ENCODE measurements at places on chromosomes 5 and 9.

GRCh38 chr9:81591791-81592190, 97.6 kb downstream of the TLE1 start:
- DNase-seq: no peak

GRCh38 chr9:115999498-115999897, 154.1 kb upstream of the PAPPA start:
- DNase-seq: no peak

- no peak for DNase-seq
Measured at GRCh38 chr9:116420993-116421538, 266.0 kb upstream of the TRIM32 start.

- no peak for DNase-seq
Measured at GRCh38 chr5:5421149-5421960, 1.1 kb upstream of the ICE1 start.

DNA sequence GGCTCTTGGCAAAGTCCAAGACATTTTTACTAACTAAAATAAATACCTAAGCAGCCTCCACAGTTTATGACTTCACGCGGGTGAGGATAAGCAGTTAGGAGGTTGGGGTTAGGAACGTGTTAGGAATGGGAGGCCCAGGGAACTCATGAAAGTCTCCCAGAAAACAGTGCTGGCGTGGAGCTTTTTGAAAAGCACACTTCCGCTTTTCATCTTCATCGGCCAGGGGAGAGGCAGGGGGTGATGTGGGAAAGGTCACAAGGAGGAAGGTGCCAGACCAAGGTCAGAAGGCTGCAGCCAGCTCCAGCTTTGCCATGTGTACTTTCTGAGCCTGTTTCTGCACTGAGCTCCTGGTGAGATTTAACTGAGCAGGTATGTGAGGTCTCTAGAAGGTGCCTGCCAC, 149.0 kb downstream of the PHF2 start:
- no peak for DNase-seq

DNA sequence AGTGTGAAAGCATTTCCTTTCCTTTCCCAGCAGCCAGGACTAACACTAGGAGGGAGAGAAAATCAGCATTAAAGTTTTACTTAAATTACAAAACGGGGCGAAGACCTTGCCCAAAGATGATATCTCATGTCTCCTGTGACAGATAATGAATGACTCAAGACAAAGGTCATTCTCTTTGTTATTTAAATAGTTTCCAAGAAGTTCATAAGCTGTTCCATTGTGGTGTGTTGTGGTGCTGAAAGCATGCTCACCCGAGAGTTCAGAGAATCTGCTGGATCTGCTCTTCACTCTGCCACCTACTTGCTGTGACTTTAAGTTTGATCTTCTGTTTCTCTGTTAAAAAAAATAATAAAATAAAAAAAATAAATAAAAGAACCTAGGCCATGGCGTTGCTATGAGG, 265.9 kb upstream of the NR4A3 start:
- DNase-seq: no peak

GRCh38 chr5:124459984-124460383, 286.5 kb downstream of the ZNF608 start:
- no peak for DNase-seq

DNA sequence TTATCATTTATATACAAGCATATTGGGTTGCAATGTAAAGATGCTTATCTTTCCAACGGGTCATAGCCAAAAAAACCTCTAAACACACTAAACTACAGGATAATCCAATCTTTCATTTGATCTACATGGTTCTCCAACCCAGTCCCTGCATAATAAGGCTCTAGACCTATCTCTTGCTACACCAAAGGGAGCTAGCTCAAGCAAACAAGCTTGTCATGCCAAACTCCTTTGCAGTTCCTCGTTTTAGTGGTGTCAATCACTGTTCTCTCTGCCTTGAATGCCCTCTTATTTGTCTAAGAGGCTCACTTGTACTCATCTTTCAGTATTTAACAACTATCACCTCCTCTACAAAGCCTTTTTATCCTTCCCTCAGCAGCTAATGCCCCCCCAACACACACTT, 5.6 kb downstream of the HOMER1 start:
- DNase-seq: peak; percentile 64

DNA sequence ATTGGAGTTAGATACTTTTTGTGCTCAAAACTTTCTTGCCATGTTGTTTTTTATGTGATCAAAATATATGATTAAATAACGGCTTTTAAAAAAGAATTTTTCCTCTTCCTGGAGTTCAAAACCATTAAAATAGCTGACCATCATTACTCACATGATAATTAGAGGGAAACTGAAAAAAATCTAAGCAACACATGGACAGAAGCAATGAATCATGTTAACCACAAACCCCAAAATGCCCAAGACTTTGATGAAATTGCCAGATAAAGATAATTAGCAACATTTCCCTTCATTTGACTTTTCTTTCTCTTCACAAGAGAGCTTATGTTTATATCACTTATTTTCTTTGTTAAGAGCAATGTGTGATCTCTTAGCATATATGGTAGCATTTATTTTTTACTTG, 1294.2 kb downstream of the EFNA5 start:
- DNase-seq: no peak

DNA sequence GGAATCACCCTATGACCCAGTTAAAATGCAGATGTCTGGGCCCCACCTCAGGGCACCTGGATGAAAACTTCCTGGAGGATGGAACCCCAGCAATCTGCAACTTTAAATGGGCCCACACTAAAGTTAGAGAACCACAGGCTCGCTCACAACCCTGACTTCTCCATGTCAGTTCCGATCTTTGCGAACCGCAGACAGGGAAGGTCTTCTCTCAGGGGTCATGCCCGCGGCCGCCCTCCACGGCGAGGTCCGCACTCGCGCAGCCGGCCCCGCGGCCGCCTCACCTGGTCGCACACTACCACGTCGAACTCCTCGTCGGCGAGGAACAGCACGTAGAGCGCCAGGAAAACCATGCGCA, 499 bp downstream of the ALG2 start:
- DNase-seq: no peak

DNA sequence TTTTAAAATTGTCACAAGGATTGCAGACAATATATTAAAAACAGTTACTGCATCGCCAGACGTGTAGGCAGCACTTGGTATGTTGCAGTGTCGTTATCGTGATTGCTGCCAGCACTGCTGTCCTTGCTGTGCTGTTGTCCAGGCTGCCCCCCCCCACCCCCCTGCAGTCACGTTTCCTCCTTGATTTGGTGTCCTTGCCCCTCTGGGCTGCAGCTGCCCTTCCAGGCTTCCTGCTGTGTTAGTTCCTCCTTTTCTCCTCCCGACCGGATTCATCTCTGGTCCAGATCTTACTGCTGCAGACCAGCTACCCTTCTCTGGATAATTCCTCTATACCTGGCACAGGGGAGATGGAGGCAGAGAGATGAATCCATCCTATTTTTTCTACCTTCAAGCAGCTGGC, 298.9 kb downstream of the TRIM32 start:
- no peak for DNase-seq

DNA sequence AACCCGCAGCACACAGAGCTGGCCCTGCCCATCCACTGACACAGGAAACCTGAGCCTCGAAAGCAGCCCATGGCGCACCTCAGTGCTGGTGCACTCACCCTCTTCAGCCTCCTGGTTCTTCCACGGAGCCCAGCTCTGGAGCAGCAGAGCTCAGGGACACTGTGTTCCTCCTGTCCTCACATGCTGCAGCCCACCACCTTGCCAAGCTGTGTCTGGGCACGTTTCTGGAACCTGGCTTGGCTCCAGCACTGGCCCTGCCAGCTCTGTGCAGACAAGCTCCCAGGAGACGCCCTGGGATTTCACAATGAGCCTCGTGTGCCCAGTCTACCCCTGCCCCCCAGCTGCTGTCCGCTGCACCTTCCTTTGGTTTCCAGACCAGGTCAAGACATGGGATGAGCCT, 119.5 kb downstream of the SYK start:
- peak; percentile 69 for DNase-seq

GRCh38 chr5:115396688-115397087, 100.2 kb upstream of the CCDC112 start:
- no peak for DNase-seq

DNA sequence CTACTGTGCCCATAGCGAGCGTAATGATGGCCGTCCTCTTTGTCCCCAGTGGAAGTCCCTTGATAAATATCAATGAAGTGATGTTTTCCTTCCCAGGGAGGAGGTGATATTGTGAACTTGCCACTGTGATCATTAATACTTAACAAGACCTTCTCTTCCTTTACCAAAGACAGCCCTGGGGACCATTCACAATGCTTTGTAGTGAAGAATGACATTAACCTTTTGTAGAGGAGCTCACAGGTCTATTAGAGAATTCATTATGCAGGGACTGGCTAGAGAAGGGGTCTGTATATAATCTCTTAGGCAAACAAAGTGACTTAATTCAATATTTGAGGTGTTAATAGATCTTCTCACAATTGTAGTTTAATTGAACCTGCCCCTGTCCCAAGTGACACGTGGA, 452.9 kb upstream of the DMAC1 start:
- DNase-seq: no peak

DNA sequence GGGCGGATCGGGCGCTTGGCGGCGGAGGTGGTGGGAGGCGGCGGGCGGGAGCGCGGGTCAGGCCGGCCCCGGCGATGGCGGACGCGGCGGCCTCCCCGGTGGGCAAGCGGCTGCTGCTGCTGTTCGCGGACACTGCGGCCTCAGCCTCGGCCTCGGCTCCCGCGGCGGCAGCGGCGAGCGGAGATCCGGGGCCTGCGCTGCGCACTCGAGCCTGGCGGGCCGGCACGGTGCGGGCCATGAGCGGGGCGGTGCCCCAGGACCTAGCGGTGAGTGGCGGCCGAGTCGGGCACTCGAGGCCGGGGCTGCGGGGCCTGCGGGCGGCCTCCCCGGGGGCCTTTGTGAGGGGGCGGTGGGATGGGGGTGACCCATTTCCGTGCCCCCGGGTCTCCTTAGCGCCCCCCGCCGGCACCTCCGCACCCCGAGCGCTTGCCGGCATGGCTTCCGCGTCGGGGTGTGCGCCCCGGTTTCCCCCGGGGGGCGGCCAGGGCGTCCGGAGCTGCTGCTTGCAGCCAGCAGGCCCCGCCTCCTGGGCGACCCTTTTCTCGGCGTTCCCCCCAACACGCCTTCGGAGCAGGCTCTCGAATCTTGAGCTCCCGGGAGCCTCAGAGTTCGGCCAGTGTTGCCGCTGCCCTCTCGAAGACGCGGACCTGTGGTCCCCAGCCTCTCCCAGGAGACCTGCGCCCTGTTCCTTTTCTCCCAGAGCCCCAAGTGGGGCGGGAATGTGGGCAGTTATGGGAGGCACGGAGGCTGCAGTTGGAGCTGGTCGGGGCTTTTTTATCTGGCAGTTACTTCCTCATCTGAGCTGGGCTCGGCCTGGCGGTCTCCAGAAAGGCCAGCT, 456 bp downstream of the KDM3B start:
- no peak for DNase-seq

- no peak for DNase-seq
Measured at GRCh38 chr5:76475936-76476335, 72.9 kb downstream of the IQGAP2 start.

DNA sequence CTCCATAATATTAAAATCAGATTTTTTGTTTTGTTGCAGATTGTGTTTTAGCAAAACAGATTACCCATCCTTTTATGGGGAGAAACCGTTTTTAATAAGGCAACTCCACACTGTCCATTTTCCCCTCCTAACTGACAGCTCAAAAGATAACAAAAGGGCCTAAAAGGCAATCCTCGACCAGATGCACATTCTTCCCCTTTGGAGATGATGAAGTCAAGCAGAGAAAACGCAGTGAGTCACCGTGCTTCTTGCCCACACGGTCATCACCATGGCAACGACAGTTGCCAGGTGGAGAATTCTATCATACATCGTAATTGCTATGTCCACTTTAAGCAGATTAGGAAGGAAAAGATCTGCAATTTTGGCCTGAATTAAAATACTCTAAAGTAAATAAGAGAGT, 96.4 kb downstream of the DIRAS2 start:
- peak; percentile 40 for DNase-seq

Data from LNCaP clone FGC (cell line).